ENCODE measurements at places on chromosomes 12 and 14.

DNA sequence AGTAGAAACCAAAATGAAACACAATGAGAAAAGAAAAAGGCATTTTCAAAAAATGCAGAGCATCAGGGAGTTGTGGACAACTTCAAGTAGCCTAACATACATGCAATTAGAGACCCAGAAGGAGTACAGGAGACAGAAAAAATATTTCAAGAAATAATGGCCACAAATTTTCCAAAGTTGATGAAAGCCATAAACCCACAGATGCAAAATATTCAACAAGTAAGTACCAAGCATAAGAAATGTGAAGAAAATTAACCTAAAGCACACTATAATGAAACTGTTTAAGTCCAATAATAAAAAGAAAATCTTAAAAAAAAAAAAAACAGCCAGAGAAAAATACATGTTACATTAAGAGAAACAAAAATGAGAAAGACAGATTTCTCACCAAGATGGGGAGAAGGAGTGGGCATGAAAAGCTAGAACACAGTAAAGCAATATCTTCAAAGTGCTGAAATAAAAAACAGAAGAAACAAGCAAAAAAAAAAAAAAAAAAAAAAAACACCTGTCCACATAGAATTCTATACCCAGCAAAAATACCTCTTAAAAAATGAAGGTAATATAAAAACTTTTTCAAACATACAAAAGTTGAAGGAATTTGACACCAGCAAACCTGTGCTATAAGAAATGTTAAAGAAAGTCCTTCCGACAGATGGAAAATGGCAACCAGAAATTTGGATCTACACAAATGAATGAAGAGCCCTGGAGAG, 77.1 kb downstream of the PRKAB1 start:
- no peak for DNase-seq

- no peak for DNase-seq
These were observed 256.6 kb downstream of the FOXN3 start for GRCh38 chr14:89160437-89160836.

DNA sequence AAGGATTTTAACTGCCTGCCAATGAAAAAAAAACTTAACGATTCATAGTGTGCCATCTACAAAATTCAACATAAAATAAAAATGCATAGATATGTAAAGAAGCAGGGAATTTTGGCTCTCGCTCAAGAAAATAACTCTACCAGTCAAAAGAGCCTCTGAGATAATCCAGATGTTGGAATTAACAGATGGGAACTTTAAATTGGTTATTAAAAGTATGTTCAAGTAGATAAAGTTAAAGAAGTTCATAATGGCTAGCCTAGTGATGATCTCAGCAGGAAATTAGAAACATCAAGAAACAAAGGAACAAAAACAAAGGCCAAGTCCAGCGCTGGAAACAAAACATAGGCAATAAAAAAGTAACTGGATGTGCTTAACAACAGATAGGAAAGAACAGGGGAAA, 23.1 kb downstream of the PIK3C2G start:
- no peak for DNase-seq

- DNase-seq, result no peak
These were observed 290.9 kb downstream of the LRIG3 start for GRCh38 chr12:58629376-58629775.

DNA sequence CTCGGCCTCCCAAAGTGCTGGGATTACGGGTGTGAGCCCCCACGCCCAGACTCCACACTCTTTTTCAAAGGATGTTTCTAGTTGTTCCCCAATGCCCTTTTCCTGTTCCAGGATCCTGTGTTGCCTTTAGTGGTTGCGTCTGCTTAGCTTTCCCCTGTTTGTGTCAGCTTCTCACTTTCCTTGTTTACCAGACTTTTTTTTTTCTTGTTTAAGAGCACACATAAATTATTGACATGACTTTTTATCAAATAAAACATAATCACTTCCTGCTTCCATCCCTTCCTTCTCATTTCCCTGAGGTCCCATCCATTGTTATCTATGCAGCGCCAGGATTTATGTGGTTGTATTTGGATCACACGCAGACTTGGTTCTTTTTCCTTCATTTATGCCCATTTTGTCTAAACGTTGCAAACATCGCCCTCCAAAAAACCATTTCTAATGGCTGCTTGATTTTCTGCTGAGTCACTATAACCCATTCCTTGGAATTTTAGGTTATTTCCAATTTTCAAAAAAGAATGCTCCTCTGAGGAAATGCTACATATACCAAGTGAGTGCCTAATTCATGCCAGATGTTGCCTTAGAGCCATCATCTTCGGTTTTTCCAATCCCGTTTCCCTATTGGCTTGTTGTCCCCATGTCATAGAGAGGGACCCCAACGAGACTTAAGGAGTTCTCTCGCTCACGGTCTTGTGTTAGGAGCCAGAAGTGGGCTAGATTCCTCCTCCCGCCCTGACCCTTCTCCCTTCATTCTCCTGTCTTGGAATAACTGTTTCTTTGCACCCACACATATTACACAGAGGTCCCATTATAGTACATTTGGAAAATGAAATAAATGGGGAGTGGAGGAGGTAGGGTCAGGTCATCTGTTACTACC, 13.5 kb upstream of the CYP46A1 start:
- peak; percentile 43 for DNase-seq

DNA sequence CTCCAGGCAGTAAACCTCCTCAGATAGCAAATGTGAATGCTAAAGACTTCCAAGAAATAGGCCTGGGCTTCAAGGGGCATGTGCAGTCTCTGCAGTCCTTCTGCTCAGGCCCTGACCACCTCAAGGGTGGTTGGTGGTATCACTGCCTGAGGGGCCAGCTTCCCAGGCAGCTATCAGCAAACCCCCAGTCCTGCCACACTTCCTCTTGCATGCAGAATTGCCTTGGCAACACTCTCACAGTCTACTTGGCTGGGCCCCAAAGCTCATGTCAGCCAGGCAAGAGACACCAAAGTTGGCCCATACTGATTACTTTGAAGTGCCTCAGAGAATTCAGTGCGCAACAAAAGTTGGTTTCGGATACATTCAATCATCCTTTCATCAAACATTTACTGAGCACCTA, 3.5 kb upstream of the ASB8 start:
- DNase-seq, result no peak

GRCh38 chr14:56057767-56058166, 60.4 kb upstream of the PELI2 start:
- DNase-seq, result no peak

- DNase-seq, result no peak
These were observed 19.8 kb upstream of the MAP1LC3B2 start for GRCh38 chr12:116539361-116539771.

GRCh38 chr12:57358646-57359045, 72.2 kb downstream of the R3HDM2 start:
- DNase-seq, result no peak

- DNase-seq, result no peak
These were observed 163.3 kb downstream of the ETV6 start for GRCh38 chr12:11812586-11813437.

- DNase-seq, result no peak
These were observed 160.2 kb downstream of the PPM1H start for GRCh38 chr12:62774794-62775193.

DNA sequence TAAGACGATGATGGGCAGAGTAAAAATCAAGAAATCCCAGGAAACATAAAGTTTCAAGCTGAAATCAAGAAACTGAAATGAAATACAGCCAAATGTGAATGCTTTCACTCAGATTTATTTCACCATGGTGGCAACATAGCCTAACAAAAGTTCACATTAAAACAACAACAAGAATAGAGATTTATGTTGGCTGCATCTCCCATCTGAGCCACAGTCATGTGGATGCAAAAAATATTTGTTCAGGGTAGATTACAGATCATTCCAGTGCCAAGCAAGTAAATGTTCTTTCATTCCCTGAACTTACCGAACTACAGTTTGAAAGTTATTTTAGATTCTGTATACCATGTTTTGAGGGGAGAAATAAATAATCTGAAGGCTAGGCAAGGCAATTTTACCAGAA, 159.9 kb upstream of the TMTC1 start:
- no peak for DNase-seq

DNA sequence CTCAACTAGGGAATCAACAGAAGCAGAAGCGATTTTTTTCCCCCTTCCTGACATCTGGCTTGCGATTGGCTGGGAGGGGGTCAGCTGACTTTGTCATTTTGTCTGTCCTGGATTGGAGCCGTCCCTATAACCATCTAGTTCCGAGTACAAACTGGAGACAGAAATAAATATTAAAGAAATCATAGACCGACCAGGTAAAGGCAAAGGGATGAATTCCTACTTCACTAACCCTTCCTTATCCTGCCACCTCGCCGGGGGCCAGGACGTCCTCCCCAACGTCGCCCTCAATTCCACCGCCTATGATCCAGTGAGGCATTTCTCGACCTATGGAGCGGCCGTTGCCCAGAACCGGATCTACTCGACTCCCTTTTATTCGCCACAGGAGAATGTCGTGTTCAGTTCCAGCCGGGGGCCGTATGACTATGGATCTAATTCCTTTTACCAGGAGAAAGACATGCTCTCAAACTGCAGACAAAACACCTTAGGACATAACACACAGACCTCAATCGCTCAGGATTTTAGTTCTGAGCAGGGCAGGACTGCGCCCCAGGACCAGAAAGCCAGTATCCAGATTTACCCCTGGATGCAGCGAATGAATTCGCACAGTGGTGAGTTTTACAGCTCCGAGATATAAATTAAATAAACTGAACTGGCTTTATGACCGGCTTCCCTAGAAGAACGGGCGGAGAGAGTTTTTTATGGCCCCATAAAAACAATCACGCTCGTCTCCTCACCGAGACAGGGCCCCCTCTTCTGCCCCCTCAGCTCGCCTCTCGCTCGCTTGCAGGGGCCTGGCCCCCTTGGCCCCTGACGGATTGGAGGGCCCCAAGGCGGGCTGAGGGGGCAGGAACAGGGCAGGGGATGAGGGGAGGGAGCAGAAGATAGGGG, at the start of gene HOXC6:
HOXC6 (plus strand) TSS at position 127 of the 888 bp plus-strand sequence; CDS start at position 209, 82 bp downstream.
- no peak for DNase-seq

DNA sequence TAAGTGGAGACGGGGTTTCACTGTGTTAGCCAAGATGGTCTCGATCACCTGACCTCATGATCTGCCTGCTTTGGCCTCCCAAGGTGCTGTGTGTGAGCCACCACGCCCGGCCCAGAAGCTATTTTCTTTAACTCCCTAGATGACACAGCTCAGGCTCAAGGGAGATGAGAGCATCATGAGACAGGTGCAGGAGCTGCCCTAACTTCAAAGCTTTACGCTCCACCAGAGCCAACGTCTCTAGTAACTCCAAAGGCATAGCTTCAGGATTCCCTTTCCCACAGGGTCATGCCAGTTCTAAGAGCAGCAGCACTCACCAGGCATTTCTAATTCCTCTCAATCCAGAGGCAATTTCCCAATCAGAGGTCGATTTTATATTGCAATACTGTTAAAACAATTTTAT, 21.0 kb downstream of the NDUFA12 start:
- no peak for DNase-seq

DNA sequence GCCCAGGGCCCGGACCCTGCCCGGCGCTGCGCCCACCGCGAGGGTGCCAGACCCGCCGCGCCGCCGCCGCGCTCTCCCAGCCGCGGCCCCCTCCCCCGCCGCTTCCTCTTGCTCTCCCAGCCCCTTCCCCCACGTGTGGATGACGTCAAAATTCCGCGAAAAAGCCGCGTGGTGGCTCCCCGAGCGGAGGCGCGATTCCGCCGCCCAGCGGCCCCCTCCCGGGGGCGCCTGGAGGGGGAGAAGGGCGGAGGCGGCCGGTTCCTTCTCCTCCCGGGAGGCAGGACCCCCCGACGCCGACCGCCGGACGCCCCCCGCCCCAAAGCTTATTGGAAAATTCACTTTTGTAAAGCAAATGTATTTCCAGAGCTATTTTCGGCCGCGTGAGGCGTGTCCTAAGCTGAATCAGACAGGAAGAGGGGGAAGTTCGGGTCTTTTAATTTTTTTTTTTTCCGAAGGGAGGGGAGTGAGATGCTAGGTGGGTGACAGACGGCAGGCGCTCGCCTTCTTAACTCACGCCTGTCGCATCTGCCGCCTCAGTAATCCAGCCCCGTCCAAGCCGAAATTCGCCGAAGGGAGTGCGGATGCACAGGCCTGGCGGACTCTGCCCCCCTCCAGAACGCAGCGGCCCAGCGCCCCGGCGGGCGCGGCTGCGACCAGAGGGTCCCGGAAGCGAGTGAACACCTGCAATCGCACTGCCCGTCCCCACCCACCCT, 4.1 kb upstream of the CCND2 start:
- no peak for DNase-seq

- DNase-seq, result no peak
These were observed 337.3 kb upstream of the E2F7 start for GRCh38 chr12:77402716-77403115.

- DNase-seq, result no peak
These were observed 17.6 kb upstream of the GPR33 start for GRCh38 chr14:31505411-31505810.

- no peak for DNase-seq
These were observed 20.3 kb upstream of the EIF5 start for GRCh38 chr14:103313704-103314103.

- peak; percentile 30 for DNase-seq
These were observed 231.0 kb upstream of the HMGA2 start for GRCh38 chr12:65593239-65593701.

Data from HFF-Myc (cell line).